ENCODE measurements at places on chromosomes 4 and X. TPM values are rescaled to one million over a fixed set of nuclear protein-coding genes. Genes with fewer than 3 reads are reported as not detected.

GRCh38 chrX:37722595-37722994, 37.0 kb downstream of the XK start:
- H3K27ac ChIP-seq, result no peak overlapping the region
- H3K4me3 ChIP-seq, result no peak overlapping the region
- no peaks in the 10 kb centered on the region for H3K4me1 ChIP-seq
- no peaks in the 10 kb centered on the region for H3K27me3 ChIP-seq
- no peaks in the 10 kb centered on the region for H3K36me3 ChIP-seq

FAM149A gene
- total RNA-seq, result 14.6 TPM

- no peaks in the 10 kb centered on the region for H3K36me3 ChIP-seq
- peak overlapping the region; percentile 54 for H3K27ac ChIP-seq
- H3K4me3 ChIP-seq, result no peak overlapping the region
- H3K27me3 ChIP-seq, result no peaks in the 10 kb centered on the region
- H3K4me1 ChIP-seq, result peaks cover 70% of the 10 kb centered on the region
Measured at GRCh38 chr4:102322736-102323135, 22.5 kb downstream of the SLC39A8 start.

GCNA gene
- total RNA-seq, result 1.0 TPM

DNA sequence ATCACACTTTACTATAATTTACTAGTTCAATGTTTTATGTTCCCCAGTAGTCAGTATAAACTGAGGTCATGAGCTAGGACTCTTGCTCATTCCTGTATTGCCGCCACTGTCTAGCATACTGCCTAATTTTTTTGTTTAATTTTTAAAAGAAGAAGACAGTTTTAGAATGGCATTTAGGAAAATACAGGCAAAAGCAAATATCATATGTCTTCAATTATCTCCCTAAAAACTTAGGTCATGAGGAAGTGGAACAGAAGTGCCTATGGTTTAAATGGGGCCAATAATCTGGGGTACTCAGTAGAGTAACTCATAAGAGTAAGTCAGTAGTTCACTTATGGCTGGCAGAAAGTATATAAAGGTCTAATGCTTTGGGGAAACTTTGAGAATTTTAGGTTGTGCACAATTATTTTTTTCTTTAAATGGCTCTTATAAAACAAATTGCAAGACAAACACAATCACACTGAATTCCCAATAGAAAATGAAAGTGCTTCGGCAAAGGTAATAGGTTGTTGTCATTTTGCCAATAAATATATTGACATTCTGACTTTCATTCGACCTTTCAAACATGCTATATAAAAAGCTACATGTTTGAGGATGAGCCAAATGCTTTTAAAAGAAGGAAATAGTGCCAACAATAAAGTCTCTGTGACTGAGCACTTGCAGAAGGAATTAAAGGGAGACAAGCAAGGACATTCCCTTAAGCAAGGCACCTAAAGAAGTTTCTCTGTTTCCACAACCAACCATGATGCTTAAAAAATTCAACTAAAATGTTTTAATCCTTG, 390.1 kb downstream of the PDGFC start:
- no peak for DNase-seq
- no peaks in the 10 kb centered on the region for H3K36me3 ChIP-seq
- H3K27me3 ChIP-seq, result no peaks in the 10 kb centered on the region

GRCh38 chr4:139872274-139872673, 206.7 kb downstream of the MGST2 start:
- peaks cover 15% of the 10 kb centered on the region for H3K36me3 ChIP-seq
- H3K4me1 ChIP-seq, result peaks cover 33% of the 10 kb centered on the region
- H3K27ac ChIP-seq, result no peak overlapping the region
- DNase-seq, result no peak
- no peak overlapping the region for H3K4me3 ChIP-seq

- peaks cover 68% of the 10 kb centered on the region for H3K27me3 ChIP-seq
- 0 out of 2 replicates have a peak overlapping the region, but pooled peaks have one; percentile 45 for H3K27ac ChIP-seq
- H3K4me3 ChIP-seq, result peak overlapping the region; percentile 85
- H3K36me3 ChIP-seq, result no peaks in the 10 kb centered on the region
- H3K4me1 ChIP-seq, result peaks cover 38% of the 10 kb centered on the region
- DNase-seq, result peak; percentile 52
Measured at GRCh38 chr4:54657185-54657550, 589 bp upstream of the KIT start.

CAPN6 gene
- total RNA-seq, result 4.0 TPM

GRCh38 chr4:34935739-34936138, 1308.6 kb downstream of the ARAP2 start:
- H3K27me3 ChIP-seq, result no peaks in the 10 kb centered on the region
- no peaks in the 10 kb centered on the region for H3K4me1 ChIP-seq
- DNase-seq, result no peak
- H3K4me3 ChIP-seq, result no peak overlapping the region
- no peak overlapping the region for H3K27ac ChIP-seq

DNA sequence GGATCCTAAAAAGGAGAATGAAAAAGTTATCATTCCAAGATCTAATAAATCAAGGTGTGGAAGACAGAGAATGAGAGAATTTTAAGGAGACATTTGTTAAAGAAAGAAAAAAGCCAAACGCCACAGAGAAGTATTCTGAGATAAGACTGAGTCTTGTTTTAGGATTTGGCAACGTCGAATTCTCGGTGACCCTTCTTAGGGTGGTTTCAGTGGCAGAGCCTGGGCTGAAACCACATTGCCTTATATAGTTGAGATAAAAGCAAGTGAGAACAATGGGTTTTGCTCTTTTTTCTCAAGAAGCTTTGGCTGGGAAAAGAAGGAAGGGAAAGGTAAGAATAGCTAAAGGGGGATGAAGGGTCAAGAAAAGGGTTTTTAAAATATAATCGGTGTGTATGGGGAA, 209.4 kb downstream of the VEGFC start:
- H3K4me3 ChIP-seq, result no peak overlapping the region
- no peaks in the 10 kb centered on the region for H3K27me3 ChIP-seq
- no peaks in the 10 kb centered on the region for H3K4me1 ChIP-seq
- no peaks in the 10 kb centered on the region for H3K36me3 ChIP-seq
- DNase-seq, result no peak

- H3K4me3 ChIP-seq, result no peak overlapping the region
- no peak overlapping the region for H3K27ac ChIP-seq
- H3K4me1 ChIP-seq, result peaks cover 9% of the 10 kb centered on the region
- no peaks in the 10 kb centered on the region for H3K36me3 ChIP-seq
Measured at GRCh38 chrX:3230496-3230895, 116.0 kb downstream of the MXRA5 start.

GAGE1 gene
- 1.2 TPM for total RNA-seq

HS6ST2 gene
- 7.3 TPM for total RNA-seq

GRCh38 chr4:48331577-48332330, 9.6 kb upstream of the SLAIN2 start:
- no peaks in the 10 kb centered on the region for H3K4me1 ChIP-seq
- H3K27ac ChIP-seq, result no peak overlapping the region
- no peak for DNase-seq
- no peaks in the 10 kb centered on the region for H3K27me3 ChIP-seq
- no peak overlapping the region for H3K4me3 ChIP-seq
- H3K36me3 ChIP-seq, result no peaks in the 10 kb centered on the region

DNA sequence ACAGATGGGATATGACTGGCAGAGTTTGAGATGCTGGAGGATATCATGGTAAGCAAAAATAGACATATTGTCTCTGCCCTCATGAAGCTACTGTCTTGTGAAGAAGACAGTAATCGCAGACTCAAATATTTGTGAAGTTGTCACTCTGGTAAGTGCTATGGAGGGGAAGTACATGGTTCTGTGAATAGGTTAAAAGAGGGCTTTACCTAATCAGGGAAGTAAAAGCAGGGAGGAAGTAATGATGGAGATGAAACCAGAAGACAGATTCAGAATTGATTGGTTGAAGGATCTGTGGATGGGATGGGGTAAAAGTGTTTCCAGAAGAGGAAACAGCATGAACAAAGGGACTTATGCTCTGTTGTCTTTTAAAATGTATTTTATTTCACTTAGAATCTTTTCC, 19.3 kb upstream of the MAGED1 start:
- no peak for DNase-seq
- peaks cover 14% of the 10 kb centered on the region for H3K4me1 ChIP-seq
- no peak overlapping the region for H3K27ac ChIP-seq
- no peaks in the 10 kb centered on the region for H3K27me3 ChIP-seq
- no peak overlapping the region for H3K4me3 ChIP-seq

Data from WTC11 (cell line).